HuH-7.5 (cell line): ENCODE measurements at places on chromosomes 2 and 18.
A peak's percentile ranks its signal among the peaks of the same experiment; 100 is the strongest.

- no peak for DNase-seq
Observed at GRCh38 chr2:178859730-178860129, 52.5 kb upstream of the TTN start.

DNA sequence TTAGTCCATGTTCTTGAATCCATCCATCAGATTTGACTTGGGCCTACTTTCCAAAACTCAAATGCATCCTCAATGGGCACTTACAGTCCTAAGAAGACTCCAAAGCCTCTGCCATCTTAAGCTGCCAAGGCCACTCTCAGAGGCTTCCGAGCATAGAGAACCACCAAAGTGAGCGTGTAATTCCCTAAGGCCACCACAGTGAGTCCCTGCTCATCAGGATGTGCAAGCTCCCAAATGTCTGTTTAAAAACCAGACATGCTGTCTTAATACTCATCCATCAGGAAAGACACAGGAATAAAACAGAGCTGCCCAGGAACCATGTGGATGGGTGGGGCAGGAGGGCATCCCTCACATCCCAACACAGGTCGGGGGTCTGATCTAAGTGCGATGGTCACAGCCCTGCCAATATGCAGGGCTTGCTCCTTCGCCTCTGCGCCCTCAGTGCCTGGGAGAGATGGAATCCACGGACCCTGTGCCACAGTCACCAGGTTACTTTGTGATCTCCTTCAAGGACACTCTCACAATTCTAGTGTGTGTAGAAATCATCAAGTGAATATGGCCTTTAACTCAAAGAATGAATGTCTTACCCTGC lies 80.4 kb downstream of the POLR1A start:
- no peak for DNase-seq

DNA sequence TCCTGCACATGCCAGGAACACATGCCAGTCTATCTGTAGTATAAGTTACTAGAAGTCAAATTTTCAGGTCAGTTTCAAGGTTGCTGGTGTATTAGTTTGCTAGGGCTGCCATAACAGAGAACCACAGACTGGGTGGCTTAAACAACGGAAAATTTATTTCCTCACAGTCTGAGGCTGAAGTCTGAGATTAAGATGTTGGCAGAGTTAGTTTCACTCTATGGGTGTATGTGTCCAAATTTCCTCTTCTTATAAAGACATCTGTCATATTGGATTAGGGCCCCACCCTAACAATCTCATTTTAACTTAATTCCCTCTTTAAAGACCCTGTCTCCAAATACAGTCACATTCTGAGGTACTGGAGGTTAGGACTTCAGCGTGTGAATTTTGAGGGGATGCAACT lies 26.5 kb downstream of the B3GNT7 start:
- DNase-seq: no peak

GRCh38 chr2:196176142-196176738 lies 4.9 kb upstream of the STK17B start:
- DNase-seq: no peak

GRCh38 chr2:48792030-48792429 lies 36.5 kb upstream of the LHCGR start:
- no peak for DNase-seq

DNA sequence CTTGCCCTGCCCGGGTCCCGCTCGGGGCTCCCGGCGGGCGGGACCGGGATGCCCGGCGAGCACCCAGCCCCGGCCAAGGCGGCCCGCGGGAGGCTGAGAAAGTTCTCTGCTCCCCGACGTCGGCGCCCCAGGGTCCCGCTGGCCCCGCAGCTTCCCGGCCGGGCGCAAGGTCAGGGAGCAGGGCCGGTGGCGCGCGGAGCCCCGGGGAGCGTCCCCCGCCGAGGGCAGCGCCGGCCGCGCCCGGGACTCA lies 331 bp downstream of the SERPINE2 start:
- no peak for DNase-seq

DNA sequence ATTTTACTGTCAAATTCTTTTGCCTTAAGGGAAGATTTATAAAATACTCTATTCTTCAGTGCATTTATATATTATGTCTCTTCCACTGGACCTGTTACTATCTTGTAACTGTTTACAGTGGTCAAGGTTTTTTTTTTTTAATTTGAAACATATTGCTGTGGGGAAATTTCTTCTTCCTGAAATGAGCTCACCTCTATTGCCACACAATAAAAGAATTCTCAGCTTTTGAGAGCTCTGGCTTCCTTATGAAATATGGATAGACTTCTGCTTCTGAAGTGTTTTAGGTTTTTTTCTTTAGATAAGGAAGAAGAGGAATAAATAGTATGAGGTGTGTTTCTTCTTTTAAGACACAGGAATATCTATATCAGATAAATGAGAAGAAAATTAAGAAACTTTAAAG lies 7.7 kb downstream of the VRK2 start:
- no peak for DNase-seq

GRCh38 chr2:1743396-1744150 lies 742 bp downstream of the PXDN start:
- no peak for DNase-seq

DNA sequence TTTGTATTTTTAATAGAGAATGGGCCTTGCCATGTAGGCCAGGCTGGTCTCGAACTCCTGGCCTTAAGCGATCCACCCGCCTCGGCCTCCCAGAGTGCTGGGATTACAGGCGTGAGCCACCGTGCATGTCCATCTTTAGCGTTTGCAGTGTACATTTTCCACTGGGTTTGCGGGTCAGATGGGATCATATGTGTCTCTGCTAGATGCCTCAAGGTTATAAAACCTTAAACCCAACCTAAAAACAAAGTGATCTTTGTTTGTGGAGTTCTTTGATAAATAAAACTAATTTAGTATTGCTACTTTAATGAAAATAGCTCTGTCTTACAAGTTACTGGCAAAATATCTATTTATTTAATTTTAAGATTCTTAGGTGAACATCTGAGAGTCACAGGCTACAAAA lies 13.1 kb upstream of the ALPG start:
- no peak for DNase-seq

DNA sequence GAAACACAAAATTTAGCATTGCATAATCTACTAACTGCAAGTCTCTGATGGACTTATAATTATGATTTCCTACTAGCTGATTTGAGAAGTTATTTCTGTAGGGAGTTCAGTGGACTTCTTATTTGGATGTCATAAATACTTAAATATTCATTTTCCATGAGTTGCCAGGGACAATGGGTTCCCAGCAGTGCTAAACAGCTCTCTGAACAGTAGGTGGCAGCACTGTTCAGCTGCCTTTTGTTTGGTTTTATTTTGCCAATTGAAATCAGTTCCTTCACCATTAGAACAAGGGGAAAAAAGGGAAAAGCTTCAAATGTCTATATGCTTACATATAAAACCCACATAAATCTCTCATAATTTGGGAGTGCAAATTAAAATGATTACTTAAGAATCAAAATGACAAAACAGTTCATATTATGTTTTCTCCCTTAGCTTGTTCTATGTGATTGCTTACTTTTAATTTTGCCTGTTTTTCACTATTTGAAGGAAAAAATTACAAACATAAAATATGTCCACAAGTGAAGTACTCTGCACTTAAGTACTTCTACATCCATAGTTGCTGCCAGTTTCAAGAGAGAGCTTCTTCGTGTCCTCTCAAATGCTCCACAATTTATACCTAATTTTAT lies 898.9 kb downstream of the CPS1 start:
- DNase-seq: peak; percentile 9

GRCh38 chr18:62998443-62998842 lies 283.1 kb downstream of the PHLPP1 start:
- DNase-seq: no peak

- DNase-seq: no peak
Observed at GRCh38 chr2:6872394-6872793, 5.2 kb upstream of the RSAD2 start.

- no peak for DNase-seq
Observed at GRCh38 chr2:191467113-191467512, 210.8 kb upstream of the NABP1 start.

GRCh38 chr2:118878531-118879149 lies 31.2 kb upstream of the EN1 start:
- DNase-seq: no peak

- no peak for DNase-seq
Observed at GRCh38 chr2:201038855-201039254, 32.6 kb downstream of the HYCC2 start.

DNA sequence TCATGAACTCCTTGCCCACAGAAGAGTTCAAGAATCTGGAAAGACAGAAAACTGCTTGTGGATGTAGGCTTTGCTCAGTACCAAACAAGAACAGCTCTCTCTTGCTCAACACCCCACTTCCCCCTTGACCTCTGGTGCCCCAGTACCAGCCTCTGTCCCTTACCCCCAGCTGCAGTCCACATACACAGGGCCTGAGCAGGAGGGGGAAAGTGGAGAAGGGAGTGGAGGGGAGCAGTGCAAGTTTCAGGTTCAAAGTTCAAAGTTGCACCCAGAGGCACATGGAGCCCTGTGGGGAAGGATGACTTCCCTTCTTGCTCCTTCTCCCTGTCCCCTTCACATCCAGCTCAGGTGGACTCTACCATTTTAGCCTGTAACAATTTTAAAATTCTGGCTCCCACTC lies 61.1 kb upstream of the LPIN2 start:
- no peak for DNase-seq

GRCh38 chr2:101291973-101292372 lies 16.5 kb downstream of the RNF149 start:
- no peak for DNase-seq

- no peak for DNase-seq
Observed at GRCh38 chr2:88924533-88924932, 233.1 kb downstream of the RPIA start.

DNA sequence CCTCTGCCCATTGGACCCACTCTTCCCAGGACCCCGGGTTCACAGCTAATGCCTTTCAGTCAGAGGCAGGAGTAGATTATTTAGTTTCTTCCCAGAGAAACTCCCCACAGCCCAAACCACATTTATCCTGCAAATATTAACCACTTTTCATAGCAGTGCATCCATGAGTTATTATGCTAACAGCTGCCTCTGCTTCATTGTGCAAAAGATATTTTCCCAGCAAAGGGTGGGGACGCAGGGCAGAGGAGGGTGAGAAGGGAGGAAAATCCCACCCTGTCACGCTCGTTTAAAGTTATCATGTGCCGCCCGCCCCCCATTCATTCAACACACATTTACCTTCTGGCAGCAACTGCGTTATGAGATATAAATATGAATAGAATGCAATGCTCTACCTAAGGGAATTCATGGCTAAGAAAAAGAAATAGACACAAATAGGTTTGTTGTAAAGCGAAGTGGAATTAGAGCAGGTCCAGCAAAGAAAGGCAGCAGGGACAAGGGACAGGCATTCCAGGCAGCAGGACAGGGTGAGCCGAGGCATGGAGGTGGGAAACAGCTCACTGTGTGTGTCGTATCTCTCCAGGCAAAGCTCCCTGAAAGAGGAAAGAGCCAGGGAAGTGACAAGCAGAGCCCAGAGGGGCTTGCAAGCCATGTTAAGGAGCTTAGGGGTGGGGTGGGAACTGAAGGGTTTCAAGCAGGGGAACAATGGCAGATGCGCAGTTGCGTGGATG lies 46.3 kb upstream of the LTBP1 start:
- DNase-seq: no peak

GRCh38 chr2:174635776-174636404 lies 38.3 kb upstream of the WIPF1 start:
- DNase-seq: no peak

DNA sequence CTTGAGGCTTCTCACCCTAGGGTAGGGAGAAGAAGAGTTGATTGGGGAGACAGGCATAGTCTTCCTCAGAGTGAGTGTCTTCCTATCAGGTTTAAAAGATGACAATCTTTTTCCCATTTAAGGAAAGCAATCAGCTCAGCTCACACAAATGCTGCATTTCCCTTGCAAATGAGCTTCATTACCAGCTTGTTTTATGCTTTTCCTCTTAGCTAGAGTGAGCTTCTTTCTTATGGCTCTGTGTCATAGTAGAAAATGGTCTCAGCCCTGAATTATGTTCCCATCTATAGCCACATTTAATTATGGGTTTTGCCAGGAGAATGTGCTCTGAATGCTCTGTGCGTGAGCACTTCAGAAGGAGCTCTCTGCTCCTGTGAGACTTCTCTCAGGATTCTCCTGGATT lies 112.8 kb upstream of the NCK2 start:
- no peak for DNase-seq

- no peak for DNase-seq
Observed at GRCh38 chr2:18171191-18172139, 293.0 kb downstream of the KCNS3 start.

DNA sequence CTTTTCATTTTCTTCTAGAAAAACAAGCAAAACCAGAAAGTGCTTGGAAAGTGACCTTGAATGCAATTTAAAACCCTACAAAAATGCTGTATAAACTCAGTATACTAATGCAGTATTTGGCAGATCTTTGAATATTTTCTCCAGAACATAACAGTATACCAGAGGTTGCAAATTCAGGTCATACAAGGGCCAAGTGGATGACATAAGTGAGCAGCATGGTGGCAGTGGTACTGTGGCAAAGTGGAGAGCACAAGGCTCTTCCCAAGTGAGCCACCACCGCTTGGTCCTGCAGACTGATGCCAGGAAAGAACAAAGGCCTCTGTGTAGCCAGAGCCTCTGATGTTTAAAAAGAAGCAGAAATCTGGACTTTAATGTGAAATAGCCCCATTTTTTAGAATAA lies 33.1 kb downstream of the METTL4 start:
- no peak for DNase-seq

GRCh38 chr2:171541202-171541887 lies 19.1 kb downstream of the CYBRD1 start:
- DNase-seq: no peak

GRCh38 chr2:216575465-216575864 lies 57.8 kb upstream of the IGFBP2 start:
- no peak for DNase-seq

GRCh38 chr2:182133195-182133891 lies 147.7 kb downstream of the PPP1R1C start:
- DNase-seq: no peak

DNA sequence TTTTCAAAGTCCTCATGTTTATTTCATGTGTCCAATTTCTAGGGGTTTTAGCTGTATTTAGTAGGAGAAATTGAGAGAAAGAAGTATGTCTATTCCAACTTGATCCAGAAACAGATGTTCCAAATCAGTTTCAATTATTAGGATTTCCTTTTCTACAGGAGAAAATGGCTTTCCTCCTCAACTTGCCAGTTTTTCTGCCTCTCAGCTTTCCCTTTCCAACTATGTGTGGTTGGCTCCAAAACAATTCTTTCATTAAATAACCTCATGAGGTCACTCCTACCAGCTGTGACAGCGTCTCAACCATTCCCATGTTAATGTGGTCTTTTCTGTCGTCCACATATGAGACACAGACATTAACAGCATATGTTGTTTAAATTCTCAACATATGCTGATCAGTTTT lies 13.1 kb downstream of the XIRP2 start:
- DNase-seq: no peak

DNA sequence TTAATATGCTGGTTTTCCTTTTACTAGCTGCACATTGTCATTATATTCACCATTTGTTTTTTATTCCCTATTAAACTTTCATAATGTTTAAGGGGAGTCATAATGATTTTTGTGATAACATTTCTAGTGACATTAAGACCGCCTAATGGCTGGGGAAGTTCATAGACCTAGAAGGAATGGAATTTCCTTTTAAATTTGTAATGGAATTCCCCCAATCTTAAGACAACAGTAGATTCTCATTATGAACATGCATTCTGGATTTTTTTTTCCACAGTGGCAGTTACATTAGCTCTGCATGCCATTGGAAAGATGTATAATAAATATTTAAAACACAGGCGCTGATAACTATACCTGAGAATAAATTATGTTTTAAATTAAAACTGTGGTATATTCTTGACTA lies 8.4 kb downstream of the YPEL5 start:
- DNase-seq: no peak
